ENCODE measurements at places on chromosomes 7 and 10.

GRCh38 chr10:85612833-85613232 is 753.8 kb downstream of the GRID1 start:
- no peak for DNase-seq

DNA sequence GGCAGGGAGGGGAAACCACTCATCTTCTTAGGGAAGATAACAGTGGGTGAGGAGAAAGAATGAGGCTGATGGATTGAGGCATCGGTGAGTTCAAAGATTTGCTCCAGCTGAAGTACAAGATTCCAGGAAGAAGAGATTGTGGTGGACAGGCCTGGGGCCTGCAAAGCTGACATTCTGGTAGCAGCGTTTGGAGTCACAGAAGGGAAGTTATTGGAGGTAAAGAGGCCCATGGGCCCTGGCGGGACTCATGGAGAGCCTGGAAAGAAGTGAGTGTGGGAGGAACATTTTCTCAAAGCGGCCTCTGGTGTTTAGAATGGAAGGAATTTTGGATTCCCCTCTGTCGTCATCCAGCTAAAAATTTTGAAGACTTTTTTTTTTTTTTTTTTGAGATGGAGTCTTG is 160.0 kb upstream of the KLF6 start:
- no peak for DNase-seq

- no peak for DNase-seq
These were observed 31.3 kb downstream of the ZNF783 start for GRCh38 chr7:149293338-149293737.

DNA sequence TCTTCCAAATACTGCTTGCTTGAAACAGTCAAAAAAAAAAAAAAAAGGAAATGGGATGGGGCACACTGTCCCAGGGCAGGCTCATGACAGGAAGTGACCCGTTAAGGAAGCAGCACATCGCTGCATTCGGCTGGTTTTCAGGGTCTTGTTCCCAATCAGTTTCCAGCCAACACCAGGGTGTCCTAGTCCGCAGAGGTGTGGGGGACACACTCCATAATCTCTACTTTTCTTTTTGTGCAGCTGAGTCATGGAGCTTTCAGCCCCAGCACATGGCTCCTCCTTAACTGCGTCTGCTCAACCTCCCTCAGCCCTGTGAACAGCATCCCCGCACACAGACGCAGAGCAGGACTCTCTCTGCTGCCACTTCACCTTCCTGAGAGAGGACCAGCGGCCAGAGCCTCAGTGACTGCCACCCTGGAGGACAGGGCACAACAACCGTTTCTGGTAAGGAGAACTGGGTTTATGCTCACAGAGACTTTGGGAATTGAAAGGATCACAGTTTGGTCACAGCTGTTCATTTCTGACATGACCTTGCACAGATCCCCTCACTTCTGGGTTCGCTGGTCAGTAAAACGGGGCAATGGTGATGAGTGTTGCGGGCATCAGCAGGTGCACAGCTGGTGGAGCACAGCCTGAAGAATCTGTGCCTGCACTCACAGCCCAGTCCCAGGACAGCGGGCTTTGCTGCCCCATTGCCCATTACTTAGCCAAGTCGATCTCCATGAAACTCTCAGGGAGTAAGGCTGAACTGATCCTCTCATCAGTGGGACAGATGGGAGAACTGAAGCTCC is at the start of gene GIMAP5:
Gene GIMAP5, plus strand, starts transcription at position 154 of the 791 bp plus-strand sequence. CDS start 3,467 bp downstream, outside the sequence.
- DNase-seq: no peak

DNA sequence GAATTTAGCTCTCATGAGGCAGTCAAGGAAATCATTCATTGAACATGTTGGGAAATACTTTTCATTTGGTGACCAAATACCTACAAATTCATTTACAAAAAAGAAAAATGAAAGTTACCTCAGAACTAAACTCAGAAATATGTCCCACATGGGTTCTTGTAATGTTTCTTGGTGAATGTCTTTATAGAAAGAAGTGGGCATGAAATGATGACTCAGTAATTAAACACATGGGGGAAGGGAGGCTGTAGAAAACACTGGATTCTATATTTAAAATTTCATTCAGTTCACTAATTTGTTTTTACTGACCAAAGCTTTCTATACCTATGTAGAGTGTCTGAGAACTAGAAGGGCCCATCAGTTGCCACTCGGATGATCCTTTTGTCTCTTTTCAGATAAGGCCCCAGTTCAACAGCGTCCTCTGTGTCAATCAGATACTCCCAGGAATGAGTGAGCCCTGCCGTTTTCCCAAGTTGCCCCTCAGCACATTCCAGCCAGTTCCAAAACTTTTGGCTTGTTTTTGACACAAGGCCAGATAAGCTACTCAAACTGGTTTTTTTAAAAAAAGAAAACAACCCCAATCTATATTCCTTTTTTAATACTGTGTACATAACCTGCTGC is 49.3 kb upstream of the AGBL3 start:
- no peak for DNase-seq

DNA sequence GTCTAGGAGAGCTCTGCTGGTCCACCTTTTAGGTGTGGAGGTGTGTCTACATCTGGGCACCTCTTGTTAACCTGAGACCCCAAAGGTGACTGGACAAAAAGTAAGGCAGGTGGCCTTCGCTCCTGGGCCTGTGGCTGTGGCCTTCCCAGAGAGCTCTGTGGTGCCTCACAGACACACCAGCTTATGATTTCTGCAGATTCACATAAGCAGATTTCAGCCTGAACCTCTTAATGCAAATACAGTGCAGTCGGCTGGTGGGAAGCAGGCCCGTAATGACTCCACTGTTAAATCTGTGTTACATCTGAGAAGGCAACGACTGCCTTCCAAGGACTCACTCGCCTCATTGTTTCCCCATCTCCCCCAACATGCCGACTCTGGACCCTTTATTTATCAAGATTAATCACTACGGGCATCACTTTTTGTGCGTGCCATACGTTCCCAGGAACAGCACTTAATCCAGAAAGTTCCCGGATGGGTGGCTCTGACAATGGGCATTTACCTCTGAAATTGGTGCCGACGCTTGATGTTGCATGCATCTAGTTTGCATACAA is 119.8 kb downstream of the EBF3 start:
- DNase-seq: no peak

- no peak for DNase-seq
These were observed 159.3 kb downstream of the ST7 start for GRCh38 chr7:117112640-117113039.

DNA sequence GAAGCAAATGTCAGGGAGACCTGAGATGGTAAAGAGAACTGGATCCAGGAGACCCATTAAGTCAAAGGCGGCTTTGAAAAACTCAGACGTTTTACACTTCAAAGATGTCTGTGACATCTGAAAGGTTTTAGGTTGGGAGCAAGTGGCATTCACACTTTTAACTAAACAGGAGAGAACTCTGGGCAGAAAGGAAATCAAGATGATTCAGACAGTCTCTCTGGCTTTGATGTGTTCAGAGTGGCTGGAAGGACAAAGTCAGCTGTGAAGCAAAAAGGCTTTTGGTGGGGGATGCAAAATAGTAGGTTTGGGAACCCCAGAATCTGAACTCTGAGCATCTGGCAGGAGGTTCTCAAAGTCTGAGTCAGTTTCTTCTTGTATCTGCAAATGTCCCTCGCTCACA is 66.6 kb downstream of the PRKCQ start:
- DNase-seq: no peak

DNA sequence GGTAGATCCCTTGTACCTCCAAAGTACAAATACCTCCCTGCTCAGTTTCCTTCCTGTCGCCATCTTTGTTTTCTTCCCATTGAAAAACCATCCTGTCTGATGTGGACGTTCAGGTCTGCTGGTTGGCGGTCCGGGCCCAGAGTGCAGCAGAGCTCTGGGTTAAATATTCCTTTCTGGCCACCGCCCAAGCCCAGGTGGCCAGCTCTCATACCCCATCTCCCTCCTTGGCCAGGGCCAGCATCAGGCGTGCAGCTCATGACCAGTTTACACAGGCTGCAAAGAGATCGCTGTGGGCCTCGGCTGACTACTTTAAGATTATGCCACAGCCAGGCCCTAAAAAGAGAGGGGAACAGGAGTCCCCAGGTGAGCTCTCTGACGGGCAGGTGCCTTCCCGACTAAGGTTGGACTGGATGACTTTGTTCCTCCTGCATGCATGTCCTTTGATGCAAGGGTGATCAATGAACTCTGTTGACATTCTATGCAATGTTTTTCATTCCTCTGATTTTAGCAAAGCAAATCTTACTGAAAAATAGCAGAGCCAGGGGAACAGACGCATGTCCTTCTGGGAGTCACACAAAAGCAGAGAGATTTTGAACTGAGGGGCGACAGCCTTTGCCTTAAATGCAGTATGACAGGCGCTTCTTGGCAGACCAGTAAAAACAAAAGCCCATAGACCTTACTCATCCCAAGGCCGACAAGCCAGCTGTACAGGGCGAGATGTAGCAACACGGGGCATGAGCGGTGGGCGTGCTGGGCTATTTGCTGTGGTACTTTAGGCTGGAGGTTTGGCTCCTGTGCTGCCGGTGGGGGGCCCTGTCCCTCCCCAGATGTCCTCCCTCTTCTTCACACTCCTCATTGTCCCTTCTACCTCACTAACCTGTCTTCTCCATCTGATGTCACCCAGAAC is 33.3 kb upstream of the SH2B2 start:
- DNase-seq: no peak

- DNase-seq: no peak
These were observed 12.3 kb downstream of the ELN start for GRCh38 chr7:74040101-74040790.

GRCh38 chr10:71644307-71645180 is 75.0 kb downstream of the C10orf105 start:
- DNase-seq: no peak

DNA sequence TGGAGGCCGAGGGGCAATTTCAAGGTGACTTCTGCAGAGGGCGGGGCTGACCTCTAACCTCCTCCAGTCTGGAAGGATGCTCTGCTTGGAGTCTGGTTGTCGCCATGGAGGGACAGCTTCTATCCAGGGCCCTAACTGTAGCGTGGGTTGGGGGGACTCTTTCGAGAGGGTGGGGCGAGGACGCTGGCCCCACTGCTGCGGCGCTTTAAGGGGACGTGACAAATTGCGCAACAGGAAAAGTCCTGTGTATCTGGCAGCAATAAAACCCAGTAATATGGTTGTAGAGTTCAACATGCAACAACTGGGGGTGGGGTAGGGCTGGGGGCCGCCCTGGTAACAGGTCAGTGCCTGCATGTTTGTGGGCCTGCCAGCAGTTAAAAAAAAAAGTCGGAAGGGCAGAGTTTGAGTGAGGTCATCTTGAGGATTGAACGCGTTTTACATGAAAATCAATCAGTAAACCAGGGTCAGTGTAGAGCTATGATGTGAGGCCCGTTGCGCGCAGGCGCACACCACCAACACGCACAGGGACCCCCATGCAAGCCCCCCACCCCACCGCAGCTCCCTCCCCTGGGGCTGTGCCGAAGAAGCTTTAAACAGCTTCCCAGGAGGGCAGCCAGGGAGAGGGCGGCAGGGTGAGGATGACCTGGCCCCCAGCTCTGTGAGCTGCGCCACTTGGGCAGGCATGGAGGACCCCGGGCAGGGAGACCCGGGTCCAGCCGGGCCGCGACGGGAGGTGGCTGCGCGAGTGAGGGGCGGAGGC is 4.3 kb downstream of the SHH start:
- DNase-seq: peak; percentile 97

GRCh38 chr7:47683485-47683898 is 101.6 kb upstream of the TNS3 start:
- no peak for DNase-seq
